ENCODE measurements at places on chromosomes 7 and 10.
A peak's percentile ranks its signal among the peaks of the same experiment; 100 is the strongest.

DNA sequence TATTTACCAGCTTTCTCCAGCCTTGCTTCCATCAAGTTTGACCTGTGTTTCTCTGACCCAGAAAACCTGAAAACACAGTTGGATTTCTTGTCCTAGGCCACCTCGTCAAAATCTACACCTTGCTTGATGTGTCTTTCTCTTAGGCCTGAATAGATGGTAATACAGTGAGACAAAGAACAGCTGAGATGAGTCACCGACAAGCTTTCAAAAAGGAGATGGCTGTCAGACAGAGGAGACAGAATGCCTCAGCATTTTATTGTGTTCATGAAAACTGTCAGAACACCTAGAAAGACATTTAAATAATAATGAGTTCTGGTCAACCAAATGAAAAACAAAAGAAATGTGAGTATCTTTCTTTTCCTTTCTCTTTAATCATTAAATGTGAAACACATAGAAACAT lies 119.7 kb upstream of the SORCS1 start:
- no peak for DNase-seq

GRCh38 chr7:6379886-6380285 lies 67.9 kb downstream of the DAGLB start:
- no peak for DNase-seq

DNA sequence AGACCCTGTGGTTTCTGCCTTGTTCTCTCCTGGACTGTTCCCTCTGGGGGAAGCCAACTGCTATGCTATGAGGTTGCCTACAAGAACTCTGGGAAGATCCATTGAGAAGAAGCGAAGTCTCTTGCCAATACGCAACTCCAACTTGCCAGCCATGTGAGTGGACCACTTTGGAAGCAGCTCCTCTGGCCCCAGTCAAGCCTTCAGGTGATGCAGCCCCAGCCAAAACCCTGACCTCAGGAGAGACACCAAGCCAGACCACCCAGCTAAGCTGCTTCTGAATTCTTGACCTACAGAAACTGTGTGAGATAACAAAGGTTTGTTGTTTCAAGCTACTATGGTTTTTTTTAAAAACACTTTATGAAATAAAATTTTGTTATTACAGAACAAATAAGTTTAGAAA lies 20.2 kb upstream of the MYL7 start:
- no peak for DNase-seq

DNA sequence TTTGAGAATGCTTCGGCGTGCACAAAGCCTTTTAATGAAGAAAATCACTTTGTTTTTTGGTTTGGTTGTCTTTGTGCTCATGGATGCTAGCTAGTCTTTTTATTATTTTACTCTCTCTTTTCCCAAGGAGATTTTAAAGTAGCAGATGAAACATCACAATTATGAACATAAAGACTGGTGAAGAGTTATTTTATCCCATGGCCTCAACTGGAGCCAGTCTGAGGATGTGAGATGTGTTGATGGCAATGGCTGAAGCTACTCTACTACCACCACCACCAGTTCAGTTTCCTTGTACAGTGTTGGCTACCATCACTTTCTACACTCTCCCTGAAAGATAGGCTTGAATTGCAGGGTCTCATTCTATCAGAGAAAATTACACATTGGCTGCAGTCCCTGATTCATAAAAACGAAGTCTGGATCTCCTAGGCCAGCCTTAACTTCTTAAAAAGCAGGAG lies 494 bp upstream of the HERC4 start:
- no peak for DNase-seq

DNA sequence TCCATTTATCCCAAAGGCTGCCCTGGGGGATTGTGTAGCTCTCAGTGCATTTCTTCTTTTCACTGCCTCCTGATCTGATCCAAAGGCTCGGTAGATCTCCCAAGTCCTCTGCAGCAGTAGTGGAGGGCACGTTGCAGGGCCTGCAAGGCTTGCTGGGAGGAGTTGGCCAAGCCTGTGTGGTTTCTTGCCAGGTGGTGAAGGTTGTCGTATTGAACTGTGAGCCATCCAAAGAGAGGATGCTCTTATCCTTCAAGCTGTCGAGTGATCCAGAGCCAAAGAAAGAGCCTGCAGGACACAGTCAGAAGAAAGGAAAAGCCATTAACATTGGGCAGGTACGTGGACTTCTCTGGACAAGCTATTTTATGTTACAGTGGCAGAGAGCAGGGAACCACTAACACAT lies 21.2 kb downstream of the PDCD11 start:
- no peak for DNase-seq

GRCh38 chr7:112994656-112995055 lies 92.0 kb downstream of the GPR85 start:
- no peak for DNase-seq

DNA sequence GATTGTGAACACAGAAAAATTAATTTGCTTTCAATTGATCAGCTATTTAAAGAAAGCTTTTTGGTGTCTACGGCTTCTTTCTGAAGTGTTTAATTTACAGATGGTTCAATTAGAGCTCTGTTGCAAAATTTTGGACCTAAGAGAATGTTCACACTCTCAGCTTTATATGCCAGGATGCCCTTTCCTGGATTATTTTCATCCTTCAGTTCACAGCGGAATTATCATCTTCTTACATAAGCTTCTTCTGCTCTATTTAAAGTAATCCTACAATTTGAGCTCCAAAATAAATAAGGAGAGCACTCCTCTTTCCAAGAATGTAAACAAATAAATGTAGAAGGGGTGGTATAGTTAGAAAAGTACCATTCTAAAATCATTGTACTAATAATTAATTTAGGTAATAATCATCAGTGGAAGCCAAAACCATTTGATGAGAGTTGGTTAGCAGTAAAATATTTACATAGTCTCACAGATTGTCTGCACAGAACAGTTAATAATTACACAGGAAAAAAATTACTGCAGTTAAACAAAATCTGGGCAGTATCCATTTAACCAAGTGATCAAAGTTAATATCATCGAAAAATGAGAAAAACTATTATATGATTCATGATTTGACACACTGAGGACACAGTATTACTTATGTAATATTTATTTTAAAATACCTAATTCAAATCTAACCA lies 298.0 kb upstream of the TMEM229A start:
- DNase-seq: no peak

DNA sequence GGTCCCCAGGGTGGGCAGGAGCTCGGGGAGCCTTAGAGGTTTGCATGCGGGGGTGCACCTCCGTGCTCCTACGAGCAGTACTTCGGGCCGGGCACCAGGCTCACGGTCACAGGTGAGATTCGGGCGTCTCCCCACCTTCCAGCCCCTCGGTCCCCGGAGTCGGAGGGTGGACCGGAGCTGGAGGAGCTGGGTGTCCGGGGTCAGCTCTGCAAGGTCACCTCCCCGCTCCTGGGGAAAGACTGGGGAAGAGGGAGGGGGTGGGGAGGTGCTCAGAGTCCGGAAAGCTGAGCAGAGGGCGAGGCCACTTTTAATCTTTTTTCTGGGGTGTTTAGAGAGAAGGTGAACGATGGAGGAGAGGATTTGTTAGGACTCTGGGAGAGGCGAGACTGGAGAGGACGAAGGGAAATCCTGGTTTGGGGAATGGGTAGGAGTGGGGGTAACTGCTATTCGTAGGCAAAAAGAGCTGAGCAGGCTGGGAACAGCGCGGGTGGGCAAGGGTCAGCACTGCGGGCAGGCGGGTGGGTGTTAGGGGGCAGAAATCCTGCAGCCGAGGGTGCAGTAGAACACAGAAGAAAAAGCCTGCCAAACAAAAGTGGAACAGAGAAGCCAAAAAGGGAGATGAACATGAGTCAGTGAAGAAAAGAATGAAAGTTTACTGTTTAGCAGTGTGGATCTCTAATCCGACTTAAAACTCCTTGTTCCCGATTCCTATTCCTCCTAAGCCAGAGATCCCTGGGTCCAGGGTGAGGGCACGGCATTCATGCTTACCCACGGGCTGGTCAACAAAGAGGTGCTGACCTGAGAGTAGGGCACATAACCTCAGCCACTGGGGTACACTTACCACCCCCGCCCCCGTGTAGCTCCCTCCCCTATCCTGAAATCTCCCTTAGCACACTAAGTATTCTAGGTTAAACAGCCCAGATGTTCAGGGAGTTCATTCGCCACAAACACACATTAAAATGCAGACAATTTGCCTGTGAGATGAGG lies 26.9 kb downstream of the PRSS2 start:
- no peak for DNase-seq

DNA sequence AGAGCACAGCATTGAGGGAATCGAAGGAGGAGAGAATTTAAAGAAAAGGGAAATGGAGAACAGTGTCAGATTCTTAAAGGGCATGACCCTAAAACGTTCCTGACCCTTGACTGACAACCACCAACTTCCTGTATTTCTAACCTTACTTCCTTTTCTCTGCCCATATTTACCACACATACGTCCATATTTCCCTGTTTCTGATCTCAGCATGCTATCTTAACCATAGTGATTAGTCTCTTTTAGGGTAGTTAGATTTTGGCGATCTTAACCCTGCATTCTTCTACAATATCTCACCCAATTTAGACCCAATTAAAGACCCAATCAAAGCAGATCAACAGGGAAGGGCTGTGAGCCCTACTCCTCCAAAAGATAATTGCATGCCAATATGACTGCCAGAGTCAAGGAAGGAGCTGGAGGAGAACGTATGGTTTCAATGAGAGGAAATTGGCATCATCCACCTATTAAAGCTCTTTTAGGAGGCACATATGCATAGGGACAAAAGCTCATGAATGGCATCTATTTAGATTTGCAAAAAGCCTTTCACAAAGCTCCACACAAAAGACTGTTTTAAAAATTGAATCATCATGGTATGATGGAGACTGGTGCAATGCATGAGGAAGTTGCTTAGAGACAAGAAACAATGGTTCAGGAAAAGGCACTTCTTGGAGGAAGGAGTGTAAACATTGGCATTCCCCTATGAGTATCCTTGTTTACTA lies 49.0 kb upstream of the ARHGAP12 start:
- peak; percentile 4 for DNase-seq

DNA sequence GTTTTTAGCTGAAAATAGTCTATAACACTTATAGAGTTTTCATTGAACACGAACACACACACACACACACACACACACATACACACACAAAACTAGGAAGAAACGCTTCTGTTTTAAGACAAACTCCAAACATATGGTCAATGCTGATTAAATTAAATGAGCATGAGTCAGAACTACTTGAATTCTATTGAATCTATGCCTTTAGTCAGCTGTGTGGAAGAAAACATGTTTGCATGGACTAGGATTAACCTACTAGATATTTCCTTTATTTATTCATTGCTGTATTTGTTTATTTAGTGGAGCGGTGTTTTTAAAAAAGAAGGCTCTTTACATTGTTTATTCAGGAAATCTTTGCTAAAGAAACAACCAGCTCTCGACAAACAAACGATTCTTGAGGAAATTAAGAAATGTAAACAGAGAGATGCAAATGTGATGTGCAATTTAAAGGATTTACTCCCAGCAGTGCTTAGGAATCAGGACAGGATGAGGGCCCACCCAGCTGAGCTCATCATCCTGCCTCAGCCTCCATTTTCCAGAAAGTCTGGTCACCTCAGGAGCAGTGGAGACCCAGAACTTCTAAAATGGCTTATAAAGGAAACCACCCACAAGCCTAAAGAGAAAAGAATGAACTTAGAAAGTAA lies 83.2 kb downstream of the PDE1C start:
- DNase-seq: no peak

Data from NCI-H2081 (cell line).